Ecto neural progenitor cell (in vitro differentiated cells): ENCODE measurements at places on chromosomes 1 and 21.

- DNase-seq: no peak
These were observed 68.0 kb downstream of the DISC1 start for GRCh38 chr1:231694465-231695077.

DNA sequence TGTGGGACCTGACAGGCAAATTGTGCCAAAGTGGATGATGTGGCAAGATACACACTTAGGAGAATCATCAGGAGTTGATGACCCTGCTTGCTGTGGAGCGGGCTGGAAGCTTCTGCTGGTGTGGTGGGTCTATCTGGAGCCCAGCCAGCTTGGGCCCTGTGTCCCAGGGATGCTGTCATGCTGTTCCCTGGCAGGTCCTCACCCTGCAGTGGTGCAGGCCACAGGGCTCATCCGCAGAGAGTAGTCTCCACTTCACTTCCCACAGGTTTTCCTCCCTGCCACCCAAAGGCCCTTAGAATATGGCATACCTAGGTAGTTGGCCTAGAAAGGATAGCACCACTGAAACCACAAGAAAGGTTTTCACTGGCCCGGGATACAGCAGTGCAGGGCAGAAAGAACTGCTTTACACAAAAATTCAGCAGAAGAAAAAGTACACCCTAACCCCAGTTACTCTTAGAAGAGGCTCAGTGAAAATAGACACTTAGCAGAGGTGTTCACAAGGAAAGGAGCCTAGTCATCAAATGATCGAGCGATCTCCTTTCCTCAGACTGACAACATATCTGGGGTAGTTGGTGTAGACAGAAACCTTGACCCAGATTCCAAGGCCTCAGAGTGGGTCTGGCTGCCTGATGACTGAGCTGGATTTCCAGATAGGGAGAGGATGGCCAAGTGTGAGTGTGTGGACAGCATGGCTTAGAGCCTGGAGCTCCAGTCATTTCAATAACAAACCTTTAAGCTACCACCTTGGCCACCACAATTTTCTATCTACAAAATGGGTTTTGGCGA lies 1.3 kb upstream of the C1orf226 start:
- DNase-seq: peak; percentile 20

- DNase-seq: no peak
These were observed 52.2 kb downstream of the STX6 start for GRCh38 chr1:180970333-180971079.

GRCh38 chr1:29801561-29801973 lies 565.2 kb downstream of the PTPRU start:
- no peak for DNase-seq

- no peak for DNase-seq
These were observed 228.8 kb upstream of the CSF3R start for GRCh38 chr1:36711480-36711879.
